ENCODE measurements at places on chromosomes 16 and 17.

DNA sequence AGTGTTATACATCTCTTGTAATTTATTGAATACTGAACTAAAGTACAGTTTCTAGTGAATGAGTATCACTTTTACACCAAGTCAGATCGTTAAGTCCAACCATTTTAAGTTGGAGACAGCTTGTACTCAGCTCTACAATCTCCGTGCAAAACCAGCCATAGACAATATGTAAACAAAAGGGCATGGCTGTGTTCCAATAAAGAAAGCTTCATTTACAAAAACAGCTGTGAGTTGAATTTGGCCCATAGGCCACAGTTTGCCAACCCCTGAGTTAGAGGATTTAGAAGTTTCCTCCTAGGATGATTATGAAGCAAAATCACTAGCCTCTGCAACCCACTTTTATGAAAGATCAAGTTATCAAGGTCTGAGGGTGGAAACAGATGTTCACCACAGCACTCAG lies 105.7 kb upstream of the RCVRN start:
- no peak for DNase-seq

- DNase-seq, result no peak
Measured at GRCh38 chr16:55566432-55567175, at the start of gene CAPNS2. Gene CAPNS2, plus strand, starts transcription at chr16:55566684. Its CDS starts 73 bp downstream, at chr16:55566757.

- peak; percentile 93 for DNase-seq
Measured at GRCh38 chr16:66326991-66327513, 39.4 kb upstream of the CDH5 start.

GRCh38 chr17:4444782-4445473 lies 11.2 kb downstream of the SPNS3 start:
- DNase-seq, result no peak

DNA sequence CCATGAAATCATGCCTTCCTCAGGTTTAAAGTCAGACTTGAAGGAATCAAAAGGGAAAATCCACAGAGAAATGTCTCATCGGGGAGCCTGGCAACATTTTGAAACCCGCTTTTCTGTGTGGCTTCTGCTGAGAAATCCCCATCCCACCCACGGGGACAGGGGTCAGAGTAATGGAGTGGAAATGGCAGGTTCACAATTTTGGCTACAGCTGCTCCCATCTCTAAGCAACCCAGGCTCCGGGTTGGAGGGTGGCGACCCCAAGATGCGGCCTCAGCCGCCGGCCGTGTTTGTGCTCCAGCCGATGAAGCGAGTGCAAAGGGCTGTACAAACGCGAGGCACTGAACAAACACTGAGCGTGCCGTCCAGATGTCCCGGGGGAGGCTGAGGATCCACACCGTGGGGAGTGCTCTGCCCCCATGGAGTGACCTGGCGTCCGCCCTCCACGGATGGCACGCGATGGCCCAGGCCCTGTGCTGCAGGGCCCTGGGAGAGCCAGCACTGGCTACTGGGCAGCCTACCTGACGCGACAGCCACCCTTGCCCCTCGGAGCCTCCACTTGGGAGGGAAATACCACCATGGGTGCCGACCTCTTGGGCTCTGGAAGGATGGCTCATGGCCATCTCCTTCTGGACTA lies 22.2 kb downstream of the SLC43A2 start:
- DNase-seq, result peak; percentile 1

GRCh38 chr16:72809446-72809845 lies 238.5 kb downstream of the ZFHX3 start:
- no peak for DNase-seq

DNA sequence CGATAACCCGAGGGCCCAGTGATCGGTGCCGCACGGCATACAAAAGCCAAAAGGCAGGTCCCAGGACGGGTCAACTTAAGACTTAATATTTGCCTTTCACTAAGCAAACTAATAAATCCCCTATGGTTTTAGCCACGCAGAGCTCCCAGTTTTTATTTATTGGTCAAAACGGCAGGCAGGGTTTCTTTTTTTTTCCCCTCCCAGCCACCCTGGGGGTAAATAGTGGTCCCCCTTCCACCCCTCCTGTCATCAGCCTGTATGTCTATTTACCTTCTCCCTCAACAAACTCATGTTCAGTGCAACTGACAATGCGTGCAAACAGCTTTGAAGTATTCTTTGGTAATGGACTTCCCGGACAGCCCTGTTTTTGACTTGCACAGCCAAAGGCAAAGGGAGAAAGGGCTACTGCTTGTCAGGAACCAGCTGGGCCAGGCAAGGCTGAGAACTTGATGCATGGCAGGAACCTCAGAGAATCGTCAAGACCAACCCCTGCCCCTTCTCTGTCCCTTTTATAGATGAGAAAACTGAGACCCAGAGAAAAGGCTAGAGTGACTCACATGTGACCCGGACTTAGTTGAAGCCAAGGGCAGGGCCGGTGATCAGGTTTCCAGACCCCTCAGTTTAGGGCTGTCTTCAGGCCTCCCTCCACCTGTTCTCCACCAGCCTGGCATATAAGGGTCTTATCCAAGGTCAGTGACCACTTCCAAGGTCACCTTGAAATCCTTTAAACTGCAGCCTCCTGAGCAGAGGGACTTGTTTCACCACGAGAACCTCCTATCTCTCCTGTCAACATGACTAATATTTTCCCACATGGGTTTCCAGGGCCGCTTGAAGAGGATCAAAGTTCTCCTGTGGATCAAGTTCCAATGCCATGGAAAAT lies 279.0 kb downstream of the SOX9 start:
- no peak for DNase-seq

GRCh38 chr17:10635290-10635689 lies 21.8 kb downstream of the MYH3 start:
- no peak for DNase-seq

- no peak for DNase-seq
Measured at GRCh38 chr16:12661656-12662172, 142.0 kb downstream of the CPPED1 start.

- no peak for DNase-seq
Measured at GRCh38 chr17:32274101-32274500, 8.5 kb downstream of the RHBDL3 start.

DNA sequence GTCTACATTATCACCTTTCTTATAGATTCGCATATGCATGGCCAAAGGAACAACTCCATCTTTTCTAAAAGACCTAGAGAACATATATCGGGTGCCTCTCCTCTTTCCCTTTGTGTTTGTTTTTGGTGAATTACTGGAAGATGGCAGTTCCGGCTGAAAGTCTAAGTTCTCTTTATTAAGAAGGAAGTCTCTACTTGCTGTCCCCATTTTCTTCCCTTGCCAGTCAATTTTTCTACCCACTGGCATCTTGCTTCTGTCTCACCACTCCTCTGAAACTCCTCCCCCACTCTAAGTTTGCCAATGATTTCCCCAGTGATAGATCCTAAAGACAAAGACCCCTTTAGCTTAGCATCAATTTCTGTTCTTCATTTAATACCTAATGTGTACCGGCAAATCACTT lies 93.9 kb upstream of the CORO6 start:
- no peak for DNase-seq

DNA sequence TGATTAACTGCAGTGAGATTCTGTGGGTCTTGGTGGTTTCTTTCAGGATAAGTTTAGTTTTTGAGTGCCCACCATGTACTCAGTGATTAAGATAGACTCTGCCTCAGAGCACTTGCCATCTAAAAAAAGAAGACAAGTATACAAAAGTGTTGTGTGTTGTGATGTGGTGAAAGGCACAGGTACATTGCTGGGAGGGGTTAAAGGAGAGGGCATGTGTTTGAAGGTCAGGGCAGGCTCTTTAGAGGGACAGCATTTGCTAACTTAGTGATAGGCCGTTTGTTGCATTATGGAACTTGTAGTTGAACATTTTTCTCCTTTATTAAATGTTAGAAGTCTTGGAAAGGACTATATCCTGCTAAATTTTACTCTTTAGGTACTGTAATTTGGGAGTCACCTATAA lies 26.5 kb downstream of the SF3B3 start:
- no peak for DNase-seq

- no peak for DNase-seq
Measured at GRCh38 chr16:56929639-56930038, 2.3 kb upstream of the HERPUD1 start.

DNA sequence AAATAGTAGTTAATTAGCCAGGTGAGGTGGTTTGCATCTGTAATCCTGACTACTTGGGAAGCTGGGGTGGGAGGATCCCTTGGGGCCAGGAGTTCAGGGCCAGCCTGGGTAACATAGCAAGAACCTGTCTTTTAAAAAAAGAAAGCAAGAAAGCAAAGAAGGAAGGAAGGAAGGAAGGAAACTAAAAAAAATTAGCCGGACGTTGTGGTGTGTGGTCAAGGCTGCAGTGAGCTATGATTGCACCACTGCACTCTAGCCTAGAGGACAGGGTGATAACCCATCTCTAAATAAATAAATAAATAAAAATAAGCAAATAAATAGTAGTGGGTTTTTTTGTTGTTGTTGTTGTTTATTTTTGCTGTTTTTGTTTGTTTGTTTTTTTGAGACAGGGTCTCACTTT lies 39.3 kb upstream of the MAP2K6 start:
- no peak for DNase-seq

- DNase-seq, result no peak
Measured at GRCh38 chr16:27399969-27400368, 2.0 kb upstream of the IL21R start.

GRCh38 chr16:77928096-77928495 lies 94.3 kb upstream of the CLEC3A start:
- peak; percentile 19 for DNase-seq

- no peak for DNase-seq
Measured at GRCh38 chr17:77755410-77755963, 203.0 kb upstream of the TNRC6C start.

DNA sequence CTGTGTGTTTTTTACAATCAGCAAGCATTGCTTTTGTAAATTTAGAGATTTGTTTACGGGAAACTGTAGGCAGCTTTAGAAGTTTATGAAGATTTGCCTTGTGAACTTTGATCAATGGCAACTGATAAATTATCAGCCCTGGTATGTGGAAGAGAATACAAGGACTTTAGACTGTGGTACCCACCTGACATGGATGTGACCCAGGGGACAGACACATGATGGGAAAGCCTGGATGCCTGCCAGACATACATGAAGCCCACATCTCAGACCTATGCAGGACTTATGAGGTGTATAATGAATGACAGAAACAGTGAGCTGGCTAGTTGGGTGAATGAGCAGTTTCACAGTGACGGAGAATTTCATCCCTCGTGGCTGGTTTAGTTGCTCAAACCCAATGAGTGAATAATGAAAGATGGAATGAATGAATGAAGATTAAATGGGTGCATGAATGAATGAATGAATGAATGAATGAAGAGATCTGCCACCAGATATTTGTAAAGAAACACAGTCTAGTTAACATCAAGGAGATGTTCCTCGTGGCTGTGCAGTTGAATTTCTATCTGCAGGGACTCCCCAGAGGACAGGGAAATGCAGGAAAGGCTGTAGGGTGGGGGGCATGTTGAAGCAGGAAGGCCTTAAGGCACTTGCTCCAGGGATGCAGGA lies 7.6 kb downstream of the TMEM92 start:
- DNase-seq, result no peak

DNA sequence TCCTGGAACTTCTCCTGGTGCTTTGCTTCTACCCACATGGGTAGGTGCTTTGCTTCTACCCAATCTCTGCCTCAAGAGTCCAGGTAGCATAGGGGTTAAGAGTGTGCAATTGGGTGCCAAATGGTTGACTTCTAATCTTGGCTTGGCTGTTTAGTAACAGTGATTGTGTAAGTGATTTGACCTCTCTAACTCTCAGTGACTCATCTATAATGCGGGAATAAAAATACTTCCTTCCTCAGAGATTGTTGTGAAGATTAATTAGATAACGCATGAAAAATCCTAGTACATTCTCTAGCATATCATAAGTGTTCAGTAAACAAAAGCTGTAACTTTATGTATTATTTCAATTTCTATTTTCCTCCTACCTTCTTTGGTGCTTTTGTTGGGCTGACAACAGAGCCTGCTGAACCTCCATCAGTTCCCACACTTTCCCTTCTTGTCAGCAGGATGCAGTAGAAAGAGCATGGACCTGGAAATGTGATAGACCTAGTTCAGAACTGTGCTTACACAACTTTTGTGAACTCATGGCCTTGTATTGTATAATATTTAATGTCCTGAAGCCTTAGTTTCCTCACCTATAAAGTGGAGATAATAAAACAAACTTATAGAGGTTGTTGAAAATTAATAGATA lies 72.9 kb upstream of the SMIM36 start:
- no peak for DNase-seq

DNA sequence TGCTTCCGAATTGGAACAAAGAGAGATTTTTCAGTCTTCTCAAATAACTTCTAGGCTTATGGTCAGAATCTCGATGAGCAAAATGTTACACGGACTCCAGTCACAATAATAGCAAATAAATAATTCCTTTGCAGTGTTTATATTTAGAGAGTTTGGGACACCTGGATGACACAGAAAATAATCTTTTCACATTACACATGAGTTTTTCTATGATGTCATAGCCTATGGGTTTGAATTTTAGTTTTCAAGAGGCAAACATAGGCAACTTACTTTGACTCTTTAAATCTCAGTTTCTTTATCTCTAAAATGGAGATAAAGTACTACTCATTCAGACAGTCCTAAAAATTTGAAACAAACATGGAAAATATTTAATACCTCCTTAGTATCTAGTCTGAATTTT lies 372.0 kb downstream of the HAPSTR1 start:
- DNase-seq, result no peak

DNA sequence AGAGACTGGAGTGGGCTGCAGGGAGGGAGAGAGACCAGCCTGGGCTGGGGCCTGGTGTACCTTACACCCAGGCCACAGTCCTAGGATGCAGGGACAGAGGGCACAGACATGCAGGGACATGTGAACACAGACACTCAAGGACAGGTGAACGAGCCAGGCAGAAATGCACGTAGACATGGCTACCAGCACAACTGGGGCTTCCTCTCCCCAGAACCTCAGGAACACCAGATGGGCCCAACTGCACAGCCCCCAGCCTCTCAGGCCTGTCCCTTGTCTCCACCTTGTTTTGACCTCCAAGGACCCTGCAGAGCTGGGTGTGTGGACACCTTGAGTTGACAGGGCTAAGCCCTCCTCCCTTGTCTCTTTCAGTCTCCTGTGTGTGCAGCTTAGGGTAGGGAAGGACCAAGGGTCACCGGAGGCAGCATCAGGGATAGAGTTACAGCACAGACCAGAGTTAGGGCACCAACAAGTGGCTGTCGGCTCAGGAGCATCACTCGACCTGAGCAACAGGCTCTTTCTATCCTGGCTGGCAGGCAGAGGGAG lies 9.2 kb downstream of the SEZ6 start:
- DNase-seq, result peak; percentile 53

GRCh38 chr17:39607057-39607850 lies 466 bp downstream of the NEUROD2 start:
- DNase-seq, result no peak

- DNase-seq, result no peak
Measured at GRCh38 chr17:48025904-48026501, 11.6 kb downstream of the COPZ2 start.

GRCh38 chr16:15907863-15908478 lies 19.6 kb upstream of the CEP20 start:
- DNase-seq, result peak; percentile 1

- no peak for DNase-seq
Measured at GRCh38 chr17:45341533-45342158, 24.8 kb upstream of the MAP3K14 start.

- DNase-seq, result no peak
Measured at GRCh38 chr16:89038811-89039735, 54.6 kb upstream of the ACSF3 start.

Data from NCI-H1092 treated with DMSO at 0.1 percent for 48 hours (cell line).